ENCODE measurements at places on chromosomes 5 and 9.

DNA sequence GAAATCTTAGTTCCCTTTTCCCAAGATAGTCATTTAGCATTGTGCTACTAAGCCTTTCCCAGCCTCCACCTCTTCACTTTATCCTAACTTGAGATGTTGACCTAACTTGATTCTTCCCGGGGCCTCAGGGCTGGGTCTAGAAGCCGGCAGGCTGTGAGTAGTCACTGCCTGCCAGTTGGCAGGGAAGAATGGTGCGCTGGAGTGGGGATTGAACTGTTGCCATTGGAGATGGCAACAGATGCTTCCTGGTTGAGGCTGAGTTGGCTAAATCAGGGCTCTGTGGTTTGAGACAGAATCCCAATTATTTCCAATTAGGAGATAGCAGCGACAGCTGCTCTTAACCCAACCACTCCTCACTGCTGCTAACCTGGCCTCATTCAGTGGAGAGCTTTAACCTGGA, 343.1 kb downstream of the BRINP1 start:
- DNase-seq, result no peak

DNA sequence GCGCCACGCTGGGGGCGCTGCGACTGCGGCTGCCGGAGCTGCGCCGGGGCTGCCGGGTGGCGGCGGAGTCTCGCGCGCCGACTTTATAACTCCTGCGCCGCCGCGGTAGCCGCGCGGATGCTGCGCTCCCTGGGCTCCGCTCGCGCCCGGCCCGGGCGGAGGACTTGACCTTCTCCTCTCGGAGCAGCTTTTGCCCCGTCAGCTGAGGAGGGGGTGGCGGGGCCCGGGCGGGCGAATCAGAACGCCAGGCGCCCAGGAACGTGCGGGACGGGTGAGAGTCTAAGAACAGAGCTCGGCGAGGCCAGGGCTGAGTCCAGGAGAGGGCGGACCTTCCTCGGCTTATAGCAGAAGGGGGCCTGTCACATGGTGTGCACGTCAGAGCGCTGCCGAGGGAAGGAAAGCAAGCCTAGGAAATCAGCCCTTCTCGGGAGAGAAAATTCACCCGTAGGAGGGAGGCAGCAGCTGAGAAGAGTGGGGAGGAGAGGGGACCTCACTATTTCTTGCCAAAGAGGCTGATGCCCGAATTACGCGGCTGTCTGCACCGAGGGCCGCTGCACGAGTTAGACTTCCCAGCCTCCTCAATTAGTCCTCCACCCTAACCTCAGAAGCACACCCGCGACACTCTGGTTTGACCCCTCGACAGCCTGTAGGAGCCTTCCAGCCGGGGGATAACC, at the start of gene FOXD1:
Gene FOXD1, minus strand, starts transcription at position 315 of the 674 bp plus-strand sequence. CDS start 415 bp downstream, outside the sequence.
- no peak for DNase-seq

DNA sequence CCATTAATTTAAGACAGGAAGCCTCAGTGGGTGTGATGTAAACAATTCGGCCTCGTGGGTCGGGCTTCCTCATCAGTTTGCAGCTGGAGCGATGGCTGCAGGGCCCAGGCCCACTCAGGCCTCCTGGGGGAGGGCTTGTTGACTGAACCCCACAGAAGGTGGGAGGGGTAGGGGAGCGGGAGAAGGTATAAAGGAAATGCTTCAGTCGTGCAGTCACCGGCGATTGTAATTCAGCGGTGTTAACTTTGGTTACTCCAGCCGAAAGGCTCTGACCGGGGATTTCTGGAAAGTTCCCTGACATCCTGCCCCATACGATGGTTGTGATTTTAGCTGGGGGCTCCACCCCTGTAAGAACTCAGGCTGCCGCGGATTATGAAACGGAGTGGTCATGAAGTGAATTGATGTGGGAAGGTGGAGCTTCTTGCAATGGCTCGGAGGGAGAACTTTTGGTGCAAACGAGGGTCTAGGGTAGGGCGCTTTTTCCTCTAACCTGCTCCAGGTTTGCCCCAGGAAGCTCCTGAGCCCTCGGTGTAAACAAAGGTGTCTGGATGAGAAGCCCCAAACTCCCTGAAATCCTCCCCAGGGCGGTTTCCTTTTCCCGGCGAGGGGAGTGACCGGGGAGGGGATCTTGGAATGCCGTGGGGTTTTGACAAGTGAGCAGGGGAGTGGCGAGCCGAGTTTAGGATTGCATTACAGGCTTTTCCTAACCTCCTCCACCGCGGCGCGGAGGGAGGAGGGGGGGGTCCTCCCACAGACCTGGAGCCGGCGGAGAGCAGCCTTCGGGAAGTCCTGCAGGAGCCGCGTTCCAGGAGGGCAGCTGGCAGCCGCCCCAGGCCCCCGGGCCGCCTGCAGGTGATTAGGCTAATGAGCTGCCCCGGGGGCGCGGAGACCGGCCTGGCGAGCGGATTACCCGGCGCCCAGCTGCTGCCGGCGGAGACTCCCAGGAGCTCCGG, 215.5 kb downstream of the PDZD2 start:
- no peak for DNase-seq

- no peak for DNase-seq
Observed at GRCh38 chr5:39053189-39053588, 21.0 kb downstream of the RICTOR start.

- DNase-seq, result no peak
Observed at GRCh38 chr9:18594837-18595236, 120.9 kb downstream of the ADAMTSL1 start.

Data from MV-4-11 (cell line).